H4 (cell line): ENCODE measurements at places on chromosomes 1 and 21. TPM values are rescaled to one million over a fixed set of nuclear protein-coding genes. Genes with fewer than 3 reads are reported as not detected.

The CACHD1 gene
- 6.9 and 9.1 TPM in 2 replicates for total RNA-seq

The ANKRD45 gene
- 0.08 TPM in 1 of 2 replicates, not detected in the other for total RNA-seq

GRCh38 chr1:53111073-53111556 is 31.3 kb downstream of the SLC1A7 start:
- DNase-seq = no peak

GRCh38 chr1:16167331-16168143 is 11.7 kb upstream of the EPHA2 start:
- no peak for DNase-seq

DNA sequence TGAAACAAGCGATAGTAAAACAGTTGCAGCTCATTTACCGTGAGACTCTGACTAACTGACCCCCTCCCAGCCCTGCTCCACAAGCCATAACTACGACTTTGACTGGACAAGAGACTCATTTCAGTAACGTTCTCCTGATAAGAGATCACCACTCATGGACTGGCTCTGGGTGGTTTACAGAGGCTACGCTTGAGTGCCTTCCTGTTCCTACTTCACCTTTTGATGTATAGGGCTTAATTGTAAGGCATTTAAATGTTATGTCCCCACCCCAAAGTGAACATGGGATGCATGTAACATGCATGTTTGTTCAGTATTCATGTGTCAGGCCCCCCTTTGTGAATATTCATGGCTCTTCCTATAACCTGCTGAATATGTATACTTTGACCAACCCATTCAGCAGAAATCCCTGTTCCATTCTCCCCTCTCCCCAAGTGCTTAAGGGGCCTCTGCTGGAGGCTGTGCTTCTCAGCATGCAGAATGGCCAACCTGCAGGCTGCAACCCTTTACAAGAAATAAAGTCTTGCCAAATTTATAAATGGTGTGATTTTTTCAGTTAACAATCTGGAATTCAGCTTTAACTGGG is 50.7 kb upstream of the SPOCD1 start:
- no peak for DNase-seq

DNA sequence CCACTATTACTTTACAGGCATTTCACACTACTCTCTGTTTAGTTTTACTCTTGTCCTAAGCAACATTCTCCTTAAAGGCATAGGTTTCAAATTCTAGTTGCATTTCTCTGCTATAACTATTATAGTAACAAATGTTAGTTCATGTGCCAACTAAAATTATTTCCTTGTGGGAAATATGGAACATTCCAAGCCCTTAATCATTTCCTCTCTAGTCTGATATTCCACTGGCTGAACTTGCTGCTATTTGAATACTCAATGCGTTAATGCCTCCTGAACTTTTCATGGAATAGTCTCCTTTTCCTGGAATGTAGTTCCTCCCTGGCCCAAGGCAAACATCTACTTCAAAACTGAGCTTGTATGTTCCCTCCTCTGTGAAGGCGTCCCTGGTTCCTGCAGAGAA is 19.3 kb upstream of the TBX19 start:
- no peak for DNase-seq

DNA sequence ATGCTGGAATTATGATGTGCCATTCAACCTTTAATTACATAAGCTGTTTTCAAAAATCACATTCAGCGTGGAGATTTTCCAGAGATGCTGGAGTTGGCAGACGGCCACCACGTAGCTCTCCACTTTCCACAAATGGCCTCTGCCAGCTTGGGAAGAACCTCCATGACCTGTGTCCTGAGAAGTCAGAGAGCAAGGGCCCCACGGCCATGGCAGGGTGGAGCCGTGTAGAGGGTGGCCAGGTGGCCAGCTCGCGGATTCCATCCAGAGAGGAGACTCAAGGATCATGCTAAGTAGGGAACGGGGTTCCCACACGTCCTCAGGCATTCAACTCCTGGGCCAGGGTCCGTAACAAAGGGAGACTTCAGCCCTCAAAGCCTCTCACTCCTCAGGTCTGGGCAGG is 1.3 kb upstream of the GALE start:
- DNase-seq = no peak

GRCh38 chr1:2559509-2560298 is 3.5 kb downstream of the TNFRSF14 start:
- DNase-seq = no peak

GRCh38 chr1:82625537-82625936 is 824.8 kb downstream of the ADGRL2 start:
- DNase-seq = no peak

- peak; percentile 67 for DNase-seq
Measured at GRCh38 chr21:43667191-43667904, 8.0 kb downstream of the RRP1B start.

DNA sequence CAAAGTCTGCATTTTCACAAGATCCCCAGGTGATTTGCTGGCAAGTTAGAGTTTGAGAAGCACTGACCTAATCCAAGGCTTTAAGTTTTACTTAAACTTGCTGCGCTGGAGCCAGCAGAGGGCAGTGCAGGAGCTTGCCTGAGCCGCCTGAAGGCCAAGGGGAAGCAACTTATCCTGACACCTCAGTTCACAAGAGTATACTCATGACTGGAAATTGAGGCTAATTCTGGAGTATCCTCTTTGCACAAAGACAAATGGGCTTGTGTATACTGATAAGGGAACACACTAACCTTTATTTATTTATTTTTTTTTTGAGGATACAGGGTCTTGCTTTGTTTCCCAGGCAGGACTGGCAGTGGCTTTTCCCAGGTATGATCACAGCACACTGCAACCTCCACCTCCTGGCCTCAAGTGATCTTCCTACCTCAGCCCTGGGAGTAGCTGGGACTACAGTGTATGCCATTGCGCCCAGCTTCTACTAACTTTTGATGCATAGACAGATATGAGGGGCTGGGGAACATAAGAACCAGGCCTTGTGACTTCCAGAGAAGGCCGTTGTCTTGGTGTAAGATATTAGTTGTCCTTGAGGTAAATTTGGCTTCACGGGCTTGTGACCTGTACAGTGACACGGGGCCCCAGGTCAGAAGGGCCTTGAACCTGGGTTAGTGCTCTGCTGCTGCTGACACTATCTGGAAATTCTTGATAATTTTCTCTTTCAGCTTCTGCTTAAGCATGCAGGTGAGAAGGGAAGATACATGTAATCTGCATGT is 29.0 kb upstream of the SLAMF1 start:
- DNase-seq = peak; percentile 57

- no peak for DNase-seq
Measured at GRCh38 chr1:2356911-2357845, 34.2 kb downstream of the MORN1 start.

The RNU1-1 gene
- total RNA-seq = not detected in 2 replicates
